ENCODE measurements at places on chromosomes 11 and 22.

DNA sequence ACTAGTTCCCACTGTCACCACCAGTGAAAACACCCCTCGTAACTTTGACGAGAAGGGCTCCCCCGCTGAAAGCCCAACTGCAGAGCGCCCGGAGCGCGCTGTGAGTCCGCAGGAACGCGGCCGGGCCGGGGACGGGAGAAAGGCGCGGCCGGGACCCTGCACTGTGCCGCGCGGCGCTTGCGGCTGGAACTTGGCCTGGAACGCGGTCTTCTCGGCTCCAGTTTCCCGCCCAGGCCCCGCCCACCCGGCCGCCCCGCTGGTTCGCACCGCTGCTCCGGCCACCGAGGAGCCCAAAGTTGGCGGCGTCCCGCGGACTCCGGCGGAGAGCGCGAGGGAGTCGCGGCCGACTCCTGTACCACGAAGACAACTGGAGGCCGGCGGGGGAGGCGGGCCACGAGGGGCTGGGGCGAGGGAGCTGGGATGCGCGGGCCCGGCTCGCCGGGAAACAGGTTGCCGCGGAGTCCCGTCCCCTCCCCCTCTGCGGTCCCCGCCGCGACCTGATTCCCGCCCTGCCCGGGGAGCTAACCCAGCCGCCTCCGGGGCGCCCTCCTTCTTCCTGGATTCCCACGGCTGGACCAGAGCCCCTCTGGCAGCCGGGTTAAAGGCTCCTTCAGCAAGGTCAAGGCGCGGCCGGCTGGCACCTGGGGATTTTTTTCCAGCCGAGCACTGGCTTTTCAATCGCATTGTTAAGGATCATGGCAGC lies 3.4 kb downstream of the TENM4 start:
- DNase-seq = peak; percentile 67

DNA sequence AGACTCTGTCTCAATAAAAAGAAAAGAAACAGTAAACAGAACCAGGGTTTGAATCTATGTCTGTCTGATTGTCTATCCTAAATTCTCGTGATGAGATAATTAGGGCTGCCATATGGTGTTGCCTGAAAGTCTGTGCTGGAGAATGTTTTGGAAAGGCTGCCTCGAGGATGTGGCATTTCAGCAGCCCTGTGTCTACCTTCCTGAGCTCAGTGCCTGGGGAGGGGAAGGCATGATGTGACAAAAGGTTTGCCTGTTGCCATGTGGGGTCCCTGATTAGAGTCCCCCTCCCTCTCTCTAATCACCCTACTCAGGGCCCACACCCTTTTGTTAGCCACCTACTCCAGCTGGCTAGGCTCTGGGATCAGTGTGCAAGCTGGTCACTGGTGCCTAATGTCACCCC lies 15.2 kb downstream of the CD82 start:
- DNase-seq = peak; percentile 89

DNA sequence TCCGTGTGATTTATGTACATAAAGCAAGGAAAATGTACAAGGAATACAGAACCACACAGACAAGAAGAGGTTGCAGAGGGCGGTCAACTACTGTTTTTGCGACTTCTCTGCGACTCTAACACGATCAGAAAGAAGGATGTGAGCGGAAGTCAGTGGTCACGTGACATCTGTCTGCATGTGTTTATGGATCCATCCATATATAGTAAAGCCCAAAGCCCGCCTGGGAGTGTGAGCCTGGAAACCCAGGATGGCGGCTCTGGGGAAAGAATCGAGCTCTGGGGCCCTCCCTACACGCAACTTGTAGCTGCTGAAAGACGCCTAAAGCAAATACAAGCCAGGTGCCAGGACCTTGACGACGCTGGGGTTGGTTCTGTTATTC lies 8.8 kb downstream of the OSBPL5 start:
- DNase-seq = no peak

DNA sequence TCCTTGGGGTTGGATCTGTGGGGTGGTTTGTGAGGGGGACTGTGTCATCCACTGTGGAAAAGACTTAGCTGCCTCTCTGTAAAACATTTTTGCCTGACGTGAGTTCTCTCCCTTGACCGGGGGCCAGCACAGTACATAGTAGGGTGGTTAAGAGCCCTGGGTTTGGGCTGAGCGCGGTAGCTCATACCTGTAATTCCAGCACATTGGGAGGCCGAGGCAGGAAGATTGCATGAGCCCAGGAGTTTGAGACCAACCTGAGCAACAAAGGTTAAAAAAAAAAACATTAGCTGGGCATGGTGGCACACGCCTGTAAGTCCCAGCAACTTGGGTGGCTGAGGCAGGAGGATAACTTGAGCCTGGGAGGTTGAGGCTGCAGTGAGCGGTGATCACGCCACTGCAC lies 74.7 kb upstream of the WNT7B start:
- no peak for DNase-seq

GRCh38 chr11:30454111-30454510 lies 131.2 kb downstream of the ARL14EP start:
- DNase-seq = no peak

- DNase-seq = peak; percentile 75
Observed at GRCh38 chr11:79440571-79441460, at the start of gene TENM4. Gene TENM4, minus strand, starts transcription at chr11:79441030. Its CDS starts 371,086 bp downstream, at chr11:79069944.

DNA sequence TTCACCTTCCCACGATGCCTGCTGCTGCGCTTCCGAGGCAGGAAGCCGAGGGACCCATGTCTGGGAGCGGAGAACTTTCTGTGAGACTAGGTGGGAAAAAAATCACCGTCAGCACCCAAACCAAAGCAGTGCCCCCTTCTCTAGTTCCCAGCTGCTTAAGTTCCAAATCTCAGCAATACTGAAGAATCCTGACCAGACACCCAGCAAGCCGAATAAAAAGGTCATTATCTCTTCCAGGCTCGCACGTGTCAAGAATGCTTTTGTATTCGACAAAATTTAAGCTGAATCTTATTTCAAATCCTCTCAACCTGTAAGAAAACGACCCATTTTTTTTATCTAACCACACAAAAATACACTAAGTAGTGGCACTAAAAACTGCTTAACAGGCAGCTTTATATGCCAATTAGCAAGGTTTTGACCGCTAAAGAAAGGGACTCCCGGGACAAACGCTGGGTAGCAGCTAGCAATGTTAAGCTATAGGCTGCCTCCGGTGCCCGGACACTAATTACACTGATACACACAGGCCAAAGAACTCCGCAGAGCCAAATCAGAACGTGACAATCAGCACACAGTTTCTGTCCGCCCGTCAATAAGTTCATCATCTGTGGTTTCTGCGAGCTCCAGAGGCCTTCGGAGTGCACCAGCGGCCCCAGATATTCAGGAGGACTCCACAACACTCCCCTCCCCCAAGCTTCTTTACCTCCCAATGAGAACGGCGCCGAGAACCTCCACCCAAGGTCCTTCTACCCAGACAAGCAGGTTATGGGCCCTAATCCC lies 728 bp downstream of the RPL3 start:
- peak; percentile 71 for DNase-seq

GRCh38 chr22:33354928-33355327 lies 296.7 kb upstream of the SYN3 start:
- DNase-seq = no peak

- no peak for DNase-seq
Observed at GRCh38 chr11:116547571-116547970, 225.2 kb downstream of the BUD13 start.

DNA sequence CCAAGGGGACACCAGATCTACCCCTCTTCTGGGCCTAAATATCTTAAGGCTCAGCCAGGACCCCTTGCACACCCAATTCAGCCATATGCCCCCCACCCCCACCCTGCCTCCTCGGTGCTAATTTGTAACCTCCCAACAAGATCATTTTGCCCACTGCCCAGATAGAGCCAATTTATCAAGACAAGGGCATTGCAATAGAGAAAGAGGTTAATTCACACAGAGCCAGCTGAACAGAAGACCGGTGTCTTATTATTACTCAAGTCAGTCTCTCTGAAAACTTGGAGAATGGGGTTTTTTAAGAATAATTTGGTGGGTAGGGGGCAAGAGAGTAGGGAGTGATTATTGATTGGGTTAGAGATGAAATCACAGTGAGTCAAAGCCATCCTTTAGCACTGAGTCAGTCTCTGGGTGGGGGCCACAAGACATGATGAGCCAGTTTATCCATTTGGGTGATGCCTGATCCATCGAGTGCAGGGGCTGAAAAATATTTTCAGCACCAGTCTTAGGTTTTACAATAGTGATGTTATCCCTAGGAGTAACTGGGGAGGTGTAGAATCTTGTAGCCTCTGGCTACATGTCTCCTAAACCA lies 9.9 kb upstream of the CAPN5 start:
- no peak for DNase-seq

- DNase-seq = no peak
Observed at GRCh38 chr11:116842117-116842516, 4.7 kb upstream of the APOA1 start.

- no peak for DNase-seq
Observed at GRCh38 chr11:78038697-78039313, 15.7 kb upstream of the KCTD14 start.

DNA sequence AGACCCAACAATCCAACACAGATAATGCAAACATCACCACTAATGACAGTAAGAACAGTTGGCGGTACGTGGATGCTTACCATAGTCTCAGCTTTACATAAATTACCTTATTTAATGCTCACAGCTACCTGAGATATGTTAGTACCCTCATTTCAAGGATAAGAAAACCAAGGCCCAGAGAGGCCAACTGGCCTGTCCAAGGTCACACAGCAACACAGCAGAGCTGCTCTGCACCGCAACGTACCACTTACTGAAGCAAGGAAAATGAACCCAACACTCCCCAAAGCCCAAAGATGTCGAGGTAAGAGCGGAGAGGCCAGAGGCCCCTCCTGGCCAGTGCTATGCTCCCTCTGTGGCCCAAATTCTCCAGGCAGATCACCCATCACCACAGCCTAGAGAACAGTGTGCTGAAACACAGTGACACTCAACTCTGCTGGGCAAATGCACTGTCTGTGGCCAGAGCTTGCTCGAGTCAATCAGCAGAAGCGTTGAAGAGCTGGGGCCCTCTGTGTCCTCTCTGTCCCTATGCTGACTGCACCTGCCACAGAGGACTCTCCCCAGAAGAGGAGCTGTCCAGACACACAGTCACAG lies 14.0 kb downstream of the SHANK2 start:
- DNase-seq = no peak

Data from NCI-H524 (cell line).